Stimulated activated CD4-positive, alpha-beta T cell treated with anti-CD3 and anti-CD28 coated beads, Interleukin-15, amount 100 ng/mL, for 48 hours (primary cell): ENCODE measurements at places on chromosomes 3 and 15.

DNA sequence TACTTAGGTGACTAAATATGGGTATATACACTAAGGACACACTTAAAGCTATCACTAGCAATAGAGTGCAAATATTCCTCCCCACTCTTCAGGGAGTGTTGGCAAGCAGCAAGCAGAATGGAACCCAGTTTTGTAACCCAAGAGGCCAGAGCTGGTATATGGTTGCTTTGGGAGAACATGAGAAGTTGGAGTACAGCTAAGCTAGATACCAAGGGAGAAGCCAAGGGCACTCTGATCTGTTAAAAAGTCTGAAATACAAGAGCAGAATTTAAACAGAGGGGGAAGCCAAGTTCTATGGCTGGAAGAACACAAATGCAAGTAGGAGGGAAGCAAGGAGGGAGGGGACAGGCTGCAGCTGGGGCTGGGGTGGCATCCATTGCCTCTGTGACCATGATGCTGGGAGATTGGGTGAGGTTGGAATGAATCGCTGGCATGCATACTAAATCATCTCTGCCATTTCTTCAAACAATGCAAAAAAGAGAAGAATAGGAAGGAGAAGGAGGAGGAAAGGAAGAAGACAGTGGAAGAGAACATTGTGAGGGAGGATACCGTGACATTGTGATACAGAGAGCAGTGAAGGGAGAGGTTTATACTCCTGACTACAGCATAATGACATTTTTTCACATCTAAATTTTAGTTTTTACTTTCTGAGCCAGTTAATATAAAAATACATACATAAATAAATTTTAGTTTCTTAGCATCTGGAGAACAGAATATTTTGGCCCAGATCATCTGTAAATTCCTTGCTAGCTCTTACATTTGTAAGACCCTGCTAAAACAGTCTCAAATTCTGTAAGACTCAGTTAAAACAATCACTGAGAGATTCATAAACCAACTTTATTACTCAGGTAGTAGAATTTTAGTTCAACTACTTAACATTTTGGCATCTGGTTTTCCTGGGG, 9.0 kb upstream of the ANXA2 start:
- no peak for DNase-seq

GRCh38 chr3:174266476-174266875, 592.7 kb upstream of the NAALADL2 start:
- DNase-seq, result no peak

DNA sequence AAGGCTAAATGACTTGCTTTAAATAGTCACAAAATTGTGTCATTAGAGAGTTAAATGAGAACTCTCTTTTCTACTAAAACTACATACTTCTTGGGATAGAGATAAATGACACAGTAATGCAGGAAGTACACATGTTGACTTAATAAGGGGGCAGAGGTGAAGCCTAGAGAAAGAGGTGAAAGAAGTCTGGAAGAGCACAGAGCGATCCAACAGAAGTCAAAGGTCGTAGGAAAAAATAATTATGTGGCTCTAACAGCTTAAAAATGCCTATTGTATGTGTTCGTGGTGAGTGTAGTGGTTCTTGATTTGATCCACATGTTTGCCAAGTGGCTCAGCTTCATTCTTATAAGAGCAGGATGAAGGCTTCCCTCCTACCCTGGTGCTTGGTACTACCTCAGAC, 61.7 kb downstream of the TMEM212 start:
- DNase-seq, result no peak

DNA sequence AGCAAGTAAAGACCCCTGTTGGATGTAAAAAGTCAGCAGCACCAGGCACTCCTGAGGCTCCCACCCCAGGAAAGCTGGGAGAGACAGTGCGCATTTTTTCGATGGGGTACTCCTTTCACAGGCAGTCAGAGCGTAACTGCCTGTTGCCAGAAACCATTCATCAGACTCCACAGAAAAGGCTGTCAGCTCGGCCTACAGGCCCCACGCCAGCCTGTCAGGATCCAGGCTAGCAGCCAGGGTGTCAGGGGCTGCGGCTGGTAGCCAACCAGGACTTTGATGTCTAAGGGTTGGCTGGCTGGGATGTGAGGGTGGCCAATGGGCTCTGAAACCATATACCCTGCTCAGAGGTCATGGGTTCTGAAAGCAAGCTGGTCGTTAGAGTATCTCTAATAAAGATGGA, 164.5 kb downstream of the WNT5A start:
- DNase-seq, result no peak

GRCh38 chr3:71219744-71220638, 363.5 kb downstream of the FOXP1 start:
- peak; percentile 51 for DNase-seq

- DNase-seq, result peak; percentile 5
Observed at GRCh38 chr15:23877502-23878412, 190.7 kb upstream of the NDN start.

DNA sequence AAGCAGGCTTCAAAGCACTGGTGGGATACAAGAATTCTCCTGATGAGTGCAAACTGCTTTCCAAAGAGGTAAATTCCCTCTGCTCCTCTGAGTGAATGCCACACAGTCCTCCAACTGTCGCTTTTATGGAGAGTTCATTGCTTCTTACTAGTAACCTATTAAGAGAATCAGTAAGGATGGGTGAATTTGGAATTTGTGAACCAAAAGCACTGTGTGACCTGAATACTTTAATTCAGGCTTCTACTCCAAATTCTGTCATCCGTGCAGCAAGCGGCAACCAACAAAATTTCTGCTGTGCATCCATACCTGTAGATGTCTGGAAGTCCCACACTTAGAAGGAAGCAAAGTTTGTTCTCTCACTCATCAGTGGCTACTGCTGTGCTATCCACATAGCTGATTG, 66.7 kb upstream of the SNRK start:
- DNase-seq, result no peak

DNA sequence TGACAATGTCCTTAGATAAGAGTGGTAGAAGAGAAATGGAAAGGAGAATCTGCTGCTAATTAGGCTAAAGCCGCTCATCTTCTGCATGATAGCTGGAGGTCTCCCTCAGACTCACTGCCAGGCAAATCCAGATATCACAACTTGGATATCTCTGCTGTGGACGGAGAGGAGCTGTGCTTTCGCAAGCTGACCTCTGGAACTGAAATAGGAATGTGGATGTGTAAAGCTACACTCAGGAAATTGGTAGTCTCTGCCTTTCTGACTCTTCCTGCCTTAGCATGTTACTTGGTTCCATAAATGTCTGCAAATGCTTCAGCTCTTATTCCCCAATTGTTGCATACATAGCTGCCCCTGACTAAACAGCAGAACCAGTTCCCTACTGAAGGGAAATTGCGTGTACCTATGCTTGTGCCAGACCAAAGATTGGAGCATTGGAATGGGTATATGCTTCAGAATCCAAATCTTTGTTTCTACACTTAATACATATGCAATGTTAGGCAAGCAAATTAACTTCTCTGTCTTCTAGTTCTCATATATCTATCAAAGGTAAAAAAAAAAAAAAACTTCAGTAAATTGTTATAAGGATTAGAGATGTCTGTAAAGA, 74.7 kb upstream of the ROBO2 start:
- DNase-seq, result no peak

DNA sequence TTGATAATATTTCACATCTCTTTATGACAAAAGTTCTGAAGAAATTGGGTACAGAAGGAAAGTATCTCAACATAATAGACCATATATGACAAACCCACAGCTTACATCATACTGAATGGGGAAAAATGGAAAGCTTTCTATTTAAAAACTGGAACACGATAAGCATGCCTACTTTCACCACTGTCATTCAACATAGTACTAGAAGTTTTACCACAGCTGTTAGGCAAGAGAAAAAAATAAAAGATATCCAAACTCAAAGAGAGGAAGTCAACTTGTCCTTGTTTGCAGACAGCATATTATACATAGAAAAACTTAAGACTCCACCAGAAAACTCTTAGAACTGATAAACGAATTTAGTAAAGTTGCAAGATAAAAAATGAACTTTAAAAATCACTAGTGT, 40.3 kb downstream of the COPS2 start:
- DNase-seq, result no peak

DNA sequence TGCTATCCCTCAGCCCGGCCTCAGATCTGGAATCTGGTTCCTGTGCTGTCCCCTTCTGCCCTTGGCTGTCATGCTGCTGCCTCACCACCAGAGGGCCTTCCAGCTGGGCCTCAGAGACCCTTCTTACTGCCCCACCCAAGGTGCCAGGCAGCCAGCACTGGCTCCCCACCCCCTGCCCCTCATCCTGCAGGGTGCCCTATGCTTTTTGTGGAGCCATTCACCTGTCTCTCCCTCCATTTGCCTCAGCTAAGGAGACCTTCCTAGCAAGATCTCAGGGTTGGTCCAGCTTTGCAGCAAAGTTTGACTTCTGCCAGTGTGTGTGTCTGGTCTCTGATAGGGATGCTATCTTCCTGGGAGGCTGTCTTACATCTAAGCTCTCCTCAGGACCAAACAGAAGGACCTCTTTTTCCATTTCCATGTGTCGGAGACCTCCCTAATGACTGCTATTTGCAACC, 1.9 kb upstream of the VWA5B2 start:
- no peak for DNase-seq
